ENCODE measurements at places on chromosomes 1 and 21.
A peak's percentile ranks its signal among the peaks of the same experiment; 100 is the strongest.

DNA sequence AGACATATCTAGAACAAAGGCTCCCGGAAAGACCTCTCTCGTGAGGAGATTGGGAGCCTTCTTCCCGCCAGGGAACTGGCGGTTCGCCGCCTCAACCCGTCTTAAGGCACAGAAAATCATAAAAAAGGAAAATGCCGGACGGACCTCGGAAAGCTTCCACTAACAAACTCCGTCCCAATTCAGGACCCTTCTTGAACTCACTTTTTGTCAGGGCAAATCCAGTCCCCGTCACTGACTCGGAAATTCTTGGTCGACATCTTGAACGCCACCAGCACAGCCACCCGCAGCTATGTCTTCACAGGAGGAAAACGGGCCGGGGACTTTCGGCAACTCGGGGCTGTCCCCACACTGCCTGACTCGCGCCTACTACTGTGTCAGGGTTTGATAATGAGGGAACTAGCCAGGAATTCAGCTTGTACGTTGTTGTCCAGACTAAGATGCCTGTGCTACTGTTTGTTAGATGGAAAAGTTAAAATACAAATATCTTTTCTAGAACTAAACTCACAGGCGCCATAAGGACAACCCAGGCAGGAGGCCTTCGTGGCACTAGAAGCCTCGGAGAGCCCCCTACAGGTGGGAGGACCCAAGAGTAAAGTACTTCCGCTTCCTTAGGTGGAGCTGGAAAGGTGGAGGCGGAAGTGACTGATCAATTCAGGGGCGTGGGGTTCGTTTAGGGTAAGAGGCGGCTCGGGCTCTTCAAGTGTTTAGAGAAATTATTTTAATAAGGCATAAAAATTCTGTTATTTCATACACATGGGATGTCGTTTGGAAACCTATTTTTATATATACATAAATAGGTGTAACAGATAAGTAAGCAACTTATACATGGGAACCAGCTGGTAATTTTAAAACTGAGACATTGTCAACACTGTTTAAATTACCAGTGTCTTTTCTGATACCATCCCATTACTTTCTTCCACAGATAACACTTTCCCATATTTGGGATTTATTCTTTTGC lies at the start of gene ZRANB2:
ZRANB2 (minus strand) TSS at position 297 of the 958 bp plus-strand sequence; CDS start at position 257, 40 bp downstream.
- DNase-seq, result peak; percentile 95

DNA sequence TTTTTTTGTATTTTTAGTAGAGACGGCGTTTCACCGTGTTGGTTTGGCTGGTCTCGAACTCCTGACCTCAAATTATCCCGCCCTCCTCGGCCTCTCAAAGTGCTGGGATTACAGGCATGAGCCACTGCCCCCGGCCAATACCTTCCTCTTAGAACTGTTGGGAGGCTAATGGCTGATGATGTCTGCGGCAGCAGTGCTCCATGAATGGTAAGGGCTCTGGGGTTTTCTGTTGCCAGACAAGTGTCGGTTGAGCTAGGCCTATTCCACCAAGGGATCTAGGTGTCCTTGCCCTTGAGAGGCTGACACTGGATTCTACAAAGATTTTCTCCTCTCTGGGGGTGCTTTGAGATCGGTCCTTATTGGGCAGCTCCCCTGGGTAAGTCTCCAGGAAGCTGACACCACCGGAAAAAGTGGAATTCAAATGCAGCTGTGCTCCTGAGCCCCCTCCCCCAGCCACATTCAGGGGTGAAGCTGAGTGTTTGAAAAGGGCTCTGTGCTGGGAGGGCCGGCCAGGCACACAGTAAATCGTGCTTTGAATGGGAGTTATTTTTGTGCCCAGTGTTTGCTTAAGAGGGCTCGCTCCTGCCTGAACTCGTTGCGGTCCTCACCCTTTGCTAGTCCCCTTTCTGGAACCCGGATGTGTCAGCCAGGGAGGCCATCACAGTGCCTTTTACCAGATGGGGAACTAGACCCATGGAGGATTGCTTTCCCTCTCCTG lies 5.2 kb downstream of the SOX13 start:
- DNase-seq, result no peak

DNA sequence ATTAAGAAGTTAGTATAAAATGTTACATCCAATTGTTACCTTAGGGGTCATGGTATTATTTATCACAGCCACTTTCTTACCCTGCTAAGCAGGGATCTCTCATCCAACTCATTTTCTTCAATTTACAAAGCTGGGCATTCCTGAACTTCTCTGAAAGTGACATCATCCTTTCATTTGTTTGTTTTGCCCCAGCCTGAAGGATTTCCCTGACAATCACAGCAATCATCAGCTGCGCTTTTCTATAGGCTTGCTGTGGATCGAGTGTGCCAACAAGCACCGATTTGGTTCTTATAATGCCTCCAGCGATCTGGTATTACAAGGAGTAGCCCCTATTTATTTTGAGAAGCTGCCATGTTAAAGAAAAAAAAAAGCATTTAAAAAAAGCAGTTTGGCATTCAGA lies 240.2 kb downstream of the USH2A start:
- DNase-seq, result peak; percentile 84

DNA sequence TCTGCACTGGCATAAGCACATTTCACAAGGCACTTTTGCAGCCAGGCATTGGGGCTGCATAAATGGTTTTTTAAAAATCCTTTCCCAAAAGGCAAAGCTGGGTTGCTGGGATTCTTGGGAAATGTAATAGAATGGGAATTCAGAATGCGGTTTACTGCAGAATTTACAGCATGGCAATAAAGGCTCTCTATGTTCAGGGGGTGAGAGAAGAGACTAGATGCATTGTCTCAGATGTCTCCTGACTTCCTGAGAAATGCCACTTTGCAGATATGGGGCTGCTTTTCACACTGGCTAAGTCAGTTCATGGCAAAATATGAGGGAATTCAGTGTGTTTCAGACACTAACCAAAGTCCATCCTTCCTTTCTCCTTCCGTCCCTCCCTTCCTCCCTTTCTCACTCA lies 13.5 kb downstream of the FCGR2B start:
- DNase-seq, result no peak

GRCh38 chr1:83641206-83641658 lies 357.7 kb downstream of the TTLL7 start:
- no peak for DNase-seq

GRCh38 chr1:44024031-44024902 lies 7.0 kb downstream of the SLC6A9 start:
- no peak for DNase-seq

GRCh38 chr1:210662291-210663050 lies 333.8 kb downstream of the HHAT start:
- no peak for DNase-seq

DNA sequence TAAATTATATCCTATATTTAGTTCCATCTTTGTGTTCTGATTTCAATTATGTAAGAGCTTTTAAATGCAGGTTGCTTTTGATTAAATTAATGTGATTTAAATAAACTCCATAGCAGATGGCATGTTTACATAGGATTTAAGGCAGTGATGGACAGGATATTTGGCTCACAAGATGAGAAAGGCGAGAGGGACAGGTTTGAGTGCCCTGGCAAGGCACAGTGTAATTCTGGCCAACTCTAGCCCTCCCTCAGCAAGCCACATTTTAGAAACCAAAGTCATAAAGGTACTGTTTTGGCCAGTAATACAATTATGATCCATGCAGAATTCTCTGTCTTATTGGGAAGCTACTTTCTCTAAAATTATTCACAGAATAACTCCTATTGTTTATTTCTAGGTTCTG lies 50.6 kb upstream of the C1orf146 start:
- DNase-seq, result no peak

DNA sequence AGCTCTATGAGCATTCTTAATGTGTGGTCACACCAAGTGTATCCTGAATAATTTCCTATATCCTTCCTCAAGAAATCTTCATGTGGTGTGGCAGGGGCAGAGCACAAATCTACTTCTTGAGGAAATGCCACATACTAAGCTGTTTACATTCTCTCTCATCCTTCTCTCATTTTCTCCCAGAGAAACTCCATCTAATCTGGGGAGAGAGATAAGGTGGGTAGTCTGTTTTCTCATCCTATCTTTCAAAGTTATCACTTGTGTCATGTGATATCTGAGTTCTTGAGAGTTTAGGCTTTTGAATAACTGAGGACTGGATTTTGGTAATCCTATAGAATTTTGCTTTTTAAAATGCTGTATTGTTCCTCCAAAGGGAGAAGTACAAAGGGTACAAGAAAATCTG lies 141.9 kb upstream of the LRRC7 start:
- no peak for DNase-seq

- DNase-seq, result no peak
Observed at GRCh38 chr1:232499188-232499587, 130.7 kb downstream of the SIPA1L2 start.

GRCh38 chr1:42417166-42417565 lies 36.6 kb downstream of the RIMKLA start:
- DNase-seq, result no peak

DNA sequence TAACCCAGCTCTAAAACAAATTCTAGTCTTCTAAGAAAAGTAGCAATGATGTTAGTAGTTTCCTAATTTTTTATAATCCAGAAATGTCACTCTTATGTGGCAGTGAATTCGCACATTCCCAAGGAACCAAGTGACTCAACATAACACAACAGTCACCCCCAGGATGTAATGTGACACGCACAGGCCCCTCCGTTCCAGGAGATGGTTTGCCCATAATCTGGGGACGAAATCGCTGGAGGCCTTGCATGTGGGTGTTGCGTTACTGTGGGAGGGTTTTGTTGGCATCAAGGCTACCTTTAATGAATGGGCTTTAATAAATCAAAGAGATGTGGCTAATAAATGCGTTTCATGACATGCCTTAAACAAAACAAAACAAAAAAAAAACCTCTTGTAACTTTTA lies 50.9 kb downstream of the EVA1C start:
- DNase-seq, result no peak

DNA sequence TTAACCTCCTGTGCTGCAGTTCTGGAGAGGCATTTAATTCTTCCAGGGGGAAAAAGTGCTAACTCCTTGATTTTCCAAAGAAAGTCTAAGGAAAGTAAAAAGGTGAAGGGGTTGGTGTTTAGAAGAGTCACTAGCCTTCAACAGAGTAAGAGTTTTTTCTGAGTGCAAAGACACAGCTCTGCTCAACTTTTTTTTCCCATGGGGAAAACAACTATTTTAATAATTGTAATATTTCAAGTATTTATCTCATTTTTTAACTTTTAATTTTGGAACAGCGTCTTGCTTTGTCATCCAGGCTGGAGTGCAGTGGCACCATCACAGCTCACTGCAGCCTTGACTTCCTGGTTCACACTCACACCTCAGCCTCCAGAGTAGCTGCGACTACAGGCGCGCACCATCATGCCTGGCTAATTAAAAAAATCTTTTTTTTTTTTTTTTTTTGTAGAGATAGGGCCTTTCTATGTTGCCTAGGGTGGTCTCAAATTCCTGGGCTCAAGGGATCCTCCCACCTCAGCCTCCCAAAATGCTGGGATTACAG lies 202.6 kb downstream of the APP start:
- no peak for DNase-seq

DNA sequence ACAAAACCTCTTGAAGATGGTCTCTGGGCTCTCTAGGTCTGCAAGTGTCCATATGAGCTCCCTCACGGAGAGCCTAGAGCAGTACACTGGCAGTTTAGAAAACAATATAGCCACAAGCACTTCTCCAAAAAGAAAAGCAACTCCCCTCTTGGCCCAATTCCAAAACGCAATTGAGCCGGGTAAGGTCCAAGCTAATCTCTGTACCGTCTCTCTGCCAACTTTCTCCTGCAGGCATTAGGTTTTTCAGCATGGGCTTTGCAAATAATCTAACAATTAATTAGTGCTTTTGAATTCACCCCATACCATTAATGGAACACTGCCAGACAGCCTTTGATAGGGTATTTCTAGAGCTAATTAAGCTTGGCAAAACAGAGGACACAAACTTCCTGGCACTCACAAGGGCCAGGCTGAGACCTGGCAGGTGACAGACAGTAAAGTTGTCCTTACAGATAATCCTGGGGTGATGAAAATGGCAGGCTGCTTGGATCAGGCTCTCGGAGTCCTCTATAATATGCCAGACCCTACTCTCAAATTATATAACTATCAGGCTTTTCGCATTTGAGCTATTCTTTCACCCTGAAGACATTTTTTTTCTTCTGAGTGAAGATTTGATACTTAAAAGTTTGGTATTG lies 39.8 kb downstream of the TGFBR3 start:
- DNase-seq, result peak; percentile 59

- DNase-seq, result no peak
Observed at GRCh38 chr1:68174738-68175113, 57.6 kb downstream of the WLS start.

DNA sequence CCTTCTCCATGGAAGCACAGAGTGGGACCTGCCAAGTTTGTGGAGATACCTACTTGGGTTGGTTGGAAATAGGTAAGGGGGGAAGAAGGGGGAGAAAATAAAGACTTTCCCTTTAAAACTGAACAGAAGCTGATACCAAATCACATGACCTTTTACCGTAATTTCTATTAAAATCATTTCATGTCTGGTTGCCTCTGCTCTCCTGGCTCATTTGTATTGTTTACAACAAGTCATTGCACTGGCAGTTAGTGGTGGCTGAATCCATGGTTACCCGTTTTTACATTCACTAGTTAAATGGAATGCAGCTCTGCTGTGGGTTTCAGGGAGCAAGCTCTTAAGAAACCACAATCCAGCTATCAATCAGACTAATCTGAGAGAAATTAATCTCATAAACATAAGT lies 353.7 kb upstream of the ESRRG start:
- DNase-seq, result no peak

DNA sequence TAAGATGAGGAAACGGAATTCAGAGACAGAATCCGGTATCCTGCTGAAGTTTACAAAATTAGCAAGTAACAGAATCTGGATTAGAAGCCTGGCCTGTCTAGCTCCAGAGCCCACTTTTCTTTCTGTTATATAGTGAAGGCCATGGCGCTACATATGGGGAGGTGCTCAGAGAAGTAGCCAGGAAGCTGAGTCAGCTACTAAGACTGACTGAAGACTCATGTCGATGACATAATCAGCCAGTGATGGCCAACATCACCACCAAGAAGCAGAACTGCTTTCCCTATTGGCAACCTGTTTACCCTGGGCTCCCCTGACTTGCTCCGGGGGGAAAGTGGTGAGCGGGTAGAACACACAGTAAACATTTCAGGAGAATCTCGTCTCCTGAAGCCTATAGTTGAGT lies 18.8 kb downstream of the LRRC52 start:
- no peak for DNase-seq

DNA sequence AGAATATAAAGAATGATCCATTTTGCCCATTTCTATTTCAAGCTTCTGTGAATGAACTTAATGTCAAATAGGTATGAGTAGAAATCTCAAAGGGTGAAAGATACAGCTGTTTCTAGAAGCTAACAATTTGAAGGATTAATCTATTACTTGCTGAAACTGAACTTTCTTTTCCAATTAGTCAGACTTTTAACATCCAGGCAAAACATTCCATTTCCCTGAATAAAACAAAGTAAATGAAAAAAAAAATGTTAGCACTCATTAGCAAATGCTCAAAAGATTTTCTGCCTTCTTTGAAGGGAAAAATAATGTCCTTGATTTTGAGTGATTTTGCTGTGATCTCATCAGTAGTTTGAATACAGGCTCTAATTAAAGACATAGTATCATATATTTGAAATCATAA lies 447.6 kb upstream of the PRMT6 start:
- no peak for DNase-seq

DNA sequence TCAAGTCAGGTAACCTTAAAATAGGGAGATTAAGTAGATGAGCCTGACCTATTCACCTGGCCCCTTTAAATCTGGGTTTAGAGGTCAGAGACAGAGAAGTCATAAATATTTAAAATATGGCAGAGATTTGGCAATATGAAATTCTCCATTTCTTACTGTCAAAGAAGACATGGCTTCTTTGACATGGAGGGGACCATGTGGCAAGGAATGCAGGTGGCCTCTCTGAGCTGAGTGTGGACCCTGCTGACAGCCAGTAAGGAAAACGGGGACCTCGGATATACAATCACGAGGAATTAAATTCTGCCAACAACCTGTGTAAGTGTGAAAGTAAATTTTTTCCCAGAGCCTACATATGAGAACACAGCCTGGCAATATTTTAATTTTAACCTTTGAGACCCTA lies 427.5 kb upstream of the PROX1 start:
- DNase-seq, result no peak
